Hematopoietic multipotent progenitor cell treated with erythropoietin and hydrocortisone succinate and interleukin-3 and kit ligand, for 4 days (in vitro differentiated cells): ENCODE measurements at places on chromosomes 7 and 10.
A peak's percentile ranks its signal among the peaks of the same experiment; 100 is the strongest.

DNA sequence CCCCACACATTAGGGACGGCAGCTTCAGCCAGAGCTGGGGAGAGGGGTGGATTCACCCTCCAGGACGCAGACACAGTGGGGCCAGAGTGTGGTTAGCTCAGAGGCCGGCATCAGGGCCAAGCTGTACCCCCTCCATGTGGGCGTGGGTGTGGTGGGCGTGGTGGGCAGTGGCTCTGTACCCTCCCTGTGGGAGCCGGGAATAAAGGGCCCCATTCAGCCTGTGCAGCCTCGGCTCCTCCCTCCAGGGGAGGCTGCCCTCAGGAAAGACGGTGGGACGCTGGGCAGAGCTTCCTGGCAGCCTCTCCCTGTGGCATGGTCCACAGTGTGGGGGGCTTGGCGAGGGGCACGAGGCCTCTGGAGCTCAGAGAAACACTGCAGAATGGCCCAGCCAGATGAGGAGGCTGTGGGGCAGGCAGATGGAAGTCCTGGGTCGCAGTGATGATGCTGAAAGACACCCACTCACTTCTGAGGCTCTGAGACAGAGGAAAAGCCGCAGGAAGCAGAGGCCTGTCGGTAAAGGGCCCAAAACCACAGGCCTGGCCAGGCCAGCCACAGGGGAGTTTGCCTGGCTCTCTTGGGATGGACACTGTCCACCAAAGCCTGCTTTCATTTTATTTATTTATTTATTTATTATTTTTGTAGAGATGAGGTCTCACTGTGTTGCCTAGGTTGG is 108.0 kb downstream of the SH3PXD2A start:
- DNase-seq, result no peak

DNA sequence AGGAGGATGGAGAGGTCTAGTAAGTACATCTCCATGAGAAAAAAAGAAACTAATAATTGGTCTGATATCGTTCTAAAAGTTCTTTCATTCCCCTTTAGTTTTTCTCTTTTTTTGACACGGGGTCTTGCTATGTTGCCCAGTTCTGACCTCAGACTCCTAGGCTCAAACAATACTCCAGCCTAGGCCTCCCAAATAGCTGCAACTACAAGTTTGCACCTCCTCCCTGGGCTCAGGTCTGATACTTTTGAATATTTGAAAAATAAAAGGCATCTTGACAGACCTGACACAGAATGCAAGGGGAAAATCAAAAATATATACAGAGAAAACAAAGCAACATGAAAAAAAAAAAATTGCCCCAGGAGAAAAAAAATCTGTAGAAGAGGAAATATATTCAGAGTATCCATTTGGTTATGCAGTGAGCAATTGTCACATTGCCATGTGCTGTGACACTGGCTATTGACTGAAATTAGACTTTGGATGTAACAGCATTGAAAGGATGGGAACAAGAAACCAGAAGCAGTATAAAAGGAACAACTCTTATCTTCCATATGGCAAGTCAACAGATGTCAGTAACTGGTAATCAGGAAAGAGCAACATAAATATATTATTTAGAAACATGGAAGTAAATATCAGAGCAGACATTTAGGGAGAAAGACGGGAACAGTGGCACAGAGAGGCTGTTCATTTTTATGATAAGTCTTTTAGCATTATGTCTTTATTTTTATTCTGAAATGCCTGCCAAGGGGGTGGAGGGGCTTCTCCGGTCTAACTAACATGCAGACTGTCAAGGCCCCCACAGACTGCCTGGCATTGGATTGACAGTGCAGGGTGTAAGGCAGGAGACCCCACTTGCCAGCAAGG is 408.4 kb downstream of the PARD3 start:
- no peak for DNase-seq

DNA sequence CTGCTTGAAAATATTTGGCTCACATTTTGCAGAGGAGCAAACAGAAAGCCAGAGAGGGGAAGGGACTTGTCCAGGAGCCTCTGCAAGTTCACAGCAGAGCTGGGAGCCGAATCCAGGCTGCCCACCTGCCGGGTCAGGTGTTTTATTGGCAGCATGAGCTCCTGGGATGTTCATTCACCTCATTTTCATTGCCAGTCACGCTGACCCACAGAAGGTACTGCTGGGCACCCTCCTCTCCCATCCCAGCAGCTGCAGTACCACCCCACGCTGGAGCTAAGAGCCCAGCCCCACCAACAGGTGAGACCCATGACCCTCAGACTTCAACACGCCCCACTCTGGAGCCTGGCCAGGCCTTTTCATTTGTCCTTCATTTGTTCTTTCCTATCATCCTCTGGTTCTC is 102.7 kb downstream of the GRID1 start:
- DNase-seq, result no peak

GRCh38 chr10:3486346-3487065 is 298.5 kb downstream of the KLF6 start:
- no peak for DNase-seq

GRCh38 chr10:21053953-21054690 is 157.0 kb upstream of the NEBL start:
- no peak for DNase-seq

DNA sequence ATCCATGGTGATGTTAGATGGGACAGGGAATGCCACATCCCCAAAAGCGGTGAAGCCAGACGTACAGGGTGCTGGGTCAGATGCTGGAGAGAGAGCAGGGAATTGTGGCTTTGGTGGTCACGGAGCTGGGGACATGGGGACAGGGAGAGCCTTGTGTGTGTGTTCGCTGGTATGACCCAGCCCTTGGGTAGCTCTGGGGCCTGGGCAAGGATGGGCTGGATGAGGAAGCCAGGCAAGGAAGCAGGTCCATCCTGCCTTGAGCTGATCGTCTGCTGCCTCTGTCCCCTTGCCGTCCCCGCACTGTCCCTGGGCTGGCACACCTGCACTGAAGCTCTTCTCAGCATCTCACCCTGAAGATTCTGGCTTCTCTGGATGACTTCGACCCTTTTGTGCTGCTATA is 15.4 kb upstream of the CLDN4 start:
- DNase-seq, result no peak

DNA sequence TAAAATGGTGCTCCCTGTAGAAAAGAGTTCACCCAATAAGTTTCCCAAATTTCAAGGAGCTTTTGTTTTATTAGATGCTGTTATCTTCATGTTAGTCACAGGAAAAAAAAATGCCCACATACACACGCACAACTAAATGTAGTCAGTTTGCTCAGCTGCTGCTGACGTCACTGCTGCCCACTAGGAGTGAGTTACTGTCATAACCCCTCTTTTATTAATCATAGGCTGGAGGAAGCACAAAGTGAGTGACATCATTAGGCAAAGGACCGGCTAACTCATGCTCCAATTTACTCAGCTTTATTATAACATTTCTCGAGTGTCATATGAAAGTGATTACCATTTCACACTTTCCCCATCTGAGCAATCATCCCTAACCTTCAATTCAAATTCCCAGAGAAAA is 6.7 kb upstream of the INHBA start:
- peak; percentile 42 for DNase-seq

DNA sequence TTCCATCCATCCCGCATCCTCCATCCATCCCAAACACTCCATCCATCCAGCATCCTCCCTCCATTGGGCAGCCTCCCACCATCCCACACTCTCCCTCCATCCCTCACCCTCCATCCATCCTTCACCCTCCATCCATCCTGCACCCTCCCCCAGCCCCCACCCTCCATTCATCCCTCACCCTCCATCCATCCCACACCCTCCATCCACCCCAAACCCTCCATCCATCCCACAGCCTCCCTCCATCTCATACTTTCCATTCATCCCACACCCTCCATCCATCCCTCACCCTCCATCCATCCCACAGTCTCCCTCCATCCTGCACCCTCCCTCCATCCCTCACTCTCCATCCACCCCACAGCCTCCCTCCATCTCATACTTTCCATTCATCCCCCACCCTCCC is 60.4 kb downstream of the FOXI2 start:
- no peak for DNase-seq

DNA sequence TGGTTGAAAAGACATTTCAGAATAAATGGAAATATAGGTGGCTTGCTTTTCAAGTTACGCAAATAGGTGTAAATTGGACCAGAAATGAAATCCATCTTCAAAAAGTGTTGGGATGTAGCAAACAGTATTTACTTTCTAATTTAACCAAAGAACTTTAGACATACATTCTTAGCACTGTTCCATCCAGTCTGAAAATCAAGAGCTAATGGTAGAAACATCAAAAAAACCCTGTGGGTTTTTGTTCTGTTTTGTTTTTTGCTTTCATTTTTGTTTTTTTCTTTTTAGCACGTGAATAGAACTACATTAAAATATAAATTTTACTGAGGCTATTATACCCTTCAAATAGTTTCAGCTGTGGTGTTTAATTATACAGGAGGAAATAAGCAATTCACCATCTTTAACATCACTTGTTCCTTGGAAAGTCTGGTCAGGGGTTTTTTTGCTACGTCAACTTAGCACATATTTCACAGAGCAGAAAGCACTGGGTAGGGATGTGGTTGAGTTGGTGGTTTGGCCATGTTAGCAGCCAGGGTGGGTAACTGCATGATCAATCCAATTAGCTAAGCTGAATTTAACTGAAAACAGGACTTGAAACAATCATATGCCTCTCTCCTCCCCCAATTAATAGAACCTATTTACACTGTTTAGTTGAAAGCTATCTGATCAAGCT is 275.4 kb upstream of the PFKP start:
- DNase-seq, result peak; percentile 41

GRCh38 chr7:117750612-117751563 is 122.4 kb downstream of the CTTNBP2 start:
- peak; percentile 73 for DNase-seq

DNA sequence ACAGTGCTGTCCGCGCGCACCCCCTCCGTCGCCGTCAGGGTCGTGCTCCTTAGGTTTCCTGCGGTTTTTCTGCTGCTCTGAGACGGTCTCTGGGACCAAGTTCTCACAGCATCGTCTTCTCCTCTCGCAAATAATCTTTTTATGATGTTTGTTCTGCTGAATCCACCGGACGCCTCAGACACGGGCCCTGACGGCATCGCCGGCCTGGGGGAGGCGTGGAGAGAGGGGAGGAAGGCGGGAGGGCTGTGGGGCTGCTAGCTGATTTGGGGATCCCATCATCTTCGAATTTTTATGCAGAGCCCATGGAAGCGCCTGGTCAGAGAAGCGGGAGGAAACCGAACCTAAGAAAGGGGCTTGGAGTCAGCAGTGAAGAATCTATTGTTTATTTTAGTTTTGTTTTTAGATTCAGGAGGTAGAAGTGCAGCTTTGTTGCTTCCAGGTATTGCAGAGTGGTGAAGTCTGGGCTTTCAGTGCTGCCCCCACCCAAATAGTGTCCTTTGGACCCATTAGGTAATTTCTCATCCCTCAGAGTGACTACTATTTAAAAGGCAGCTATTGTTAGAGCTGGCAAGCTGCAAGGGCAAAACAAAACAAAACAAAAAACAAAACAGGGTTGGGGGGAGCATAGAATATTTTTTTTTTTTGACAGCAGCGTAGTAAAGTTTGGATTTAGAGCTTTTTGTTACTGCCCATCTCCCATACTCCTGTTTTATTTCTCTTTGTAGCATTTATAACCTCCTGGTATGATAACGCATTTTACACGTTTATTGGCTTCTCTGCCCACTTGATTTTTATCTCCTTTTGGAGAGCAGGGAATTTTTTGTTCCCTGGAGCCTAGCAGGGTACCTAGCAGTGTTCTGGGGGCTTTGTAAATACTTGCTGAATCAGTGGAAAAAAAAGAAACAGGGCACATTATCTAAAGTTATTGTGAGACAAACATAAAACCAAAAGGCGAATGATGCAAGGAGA is 92.6 kb downstream of the SPAG6 start:
- DNase-seq, result no peak

DNA sequence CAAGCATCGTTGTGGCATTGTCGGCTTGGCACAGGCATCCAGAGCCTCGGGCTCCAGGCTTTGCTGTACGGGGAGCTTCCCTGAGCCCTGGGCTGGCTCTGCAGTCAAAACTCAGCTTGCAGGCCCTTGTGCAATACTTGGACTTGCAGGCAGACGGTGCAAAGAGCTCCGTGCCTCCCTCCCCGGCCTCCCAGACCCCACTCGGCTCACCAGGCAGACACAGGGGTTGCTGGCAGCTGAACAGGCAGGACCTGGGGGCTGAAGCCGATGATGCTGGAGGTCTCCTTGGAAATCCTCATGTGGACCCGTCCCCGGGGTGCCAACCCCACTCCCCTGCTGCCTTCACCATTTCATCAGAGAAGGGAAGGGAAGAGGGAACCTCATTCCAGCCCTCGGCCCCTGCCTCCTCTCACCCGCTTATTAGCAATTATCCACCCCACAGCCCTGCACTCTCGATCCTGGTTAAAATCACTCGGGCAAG is 59.6 kb upstream of the GNA12 start:
- DNase-seq, result no peak

DNA sequence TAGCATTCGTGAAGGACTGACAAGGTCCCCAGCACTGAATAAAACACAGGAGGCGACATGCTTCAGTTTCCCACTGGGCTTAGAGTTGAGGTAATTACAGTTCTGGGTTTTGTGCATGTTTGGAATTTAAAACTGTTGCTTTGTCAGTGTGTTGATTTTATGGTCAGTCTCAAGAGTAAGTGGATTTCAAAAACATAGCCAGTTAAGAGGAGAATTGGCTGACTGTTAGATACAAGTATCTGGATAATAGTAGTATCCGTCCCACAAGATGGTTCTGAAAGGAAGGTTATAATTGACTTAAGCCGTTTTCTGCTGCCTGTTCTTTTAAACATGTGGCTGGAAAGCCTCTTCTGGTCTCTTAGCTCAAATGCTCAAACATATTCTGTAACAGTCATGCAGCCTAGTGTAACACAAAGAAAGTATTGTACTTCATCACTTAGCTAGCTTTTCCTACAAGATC is 170.9 kb downstream of the POLR1F start:
- no peak for DNase-seq

- DNase-seq, result peak; percentile 86
Observed at GRCh38 chr7:81447351-81447952, 322.4 kb downstream of the HGF start.

GRCh38 chr7:40306596-40306995 is 171.8 kb downstream of the SUGCT start:
- no peak for DNase-seq

DNA sequence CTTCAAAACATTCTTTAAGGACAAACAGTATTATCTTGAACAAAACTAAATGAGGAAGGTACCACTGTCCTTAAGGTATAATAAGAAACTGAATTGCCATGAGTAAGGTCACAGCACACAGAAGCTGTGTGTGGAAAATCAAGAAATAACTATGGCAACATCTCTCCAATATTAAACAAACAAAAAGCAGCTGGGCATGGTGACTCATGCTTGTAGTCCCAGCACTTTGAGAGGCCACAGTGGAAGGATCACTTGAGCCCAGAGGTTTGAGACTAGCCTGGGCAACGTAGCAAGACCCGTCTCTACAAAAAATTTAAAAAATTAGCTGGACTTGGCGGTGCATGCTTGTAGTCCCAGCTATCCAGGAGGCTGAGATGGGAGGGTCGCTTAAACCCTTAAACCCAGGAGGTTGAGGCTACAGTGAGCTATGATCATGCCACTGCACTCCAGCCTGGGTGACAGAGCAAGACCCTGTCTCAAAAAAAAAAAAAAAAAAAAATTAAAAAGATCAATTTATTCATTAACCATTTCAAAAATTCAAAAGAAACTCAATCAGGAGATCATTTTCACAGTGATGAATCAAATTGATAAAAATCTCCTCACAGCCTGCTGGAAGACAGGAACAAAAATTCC is 195.4 kb downstream of the SKIDA1 start:
- DNase-seq, result no peak
